OCI-M1 (cell line): ENCODE measurements at places on chromosomes 12 and 14.

GRCh38 chr12:828726-829395, 76.5 kb downstream of the WNK1 start:
- no peak for DNase-seq

DNA sequence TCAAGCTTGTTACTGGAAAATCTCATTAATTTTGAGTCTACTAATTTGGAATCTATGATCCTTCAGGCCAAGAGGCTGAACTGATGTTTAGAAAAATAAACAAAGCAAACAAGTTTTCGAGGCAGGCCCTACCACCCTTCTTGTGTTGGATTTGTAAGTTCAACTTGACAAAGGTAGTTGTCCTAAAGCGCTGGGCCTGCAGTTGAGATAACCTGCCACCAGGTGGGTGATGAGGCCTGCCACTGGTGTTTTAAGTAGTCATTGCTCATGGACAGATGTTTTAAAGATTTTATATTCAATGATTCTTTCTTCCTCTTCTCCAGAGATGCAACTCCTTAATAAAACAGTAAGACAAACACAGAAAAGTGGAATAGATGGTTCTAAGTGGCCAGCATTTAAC, 19.4 kb downstream of the ACVRL1 start:
- peak; percentile 77 for DNase-seq

GRCh38 chr14:64736271-64737169, 32.3 kb downstream of the PLEKHG3 start:
- no peak for DNase-seq

DNA sequence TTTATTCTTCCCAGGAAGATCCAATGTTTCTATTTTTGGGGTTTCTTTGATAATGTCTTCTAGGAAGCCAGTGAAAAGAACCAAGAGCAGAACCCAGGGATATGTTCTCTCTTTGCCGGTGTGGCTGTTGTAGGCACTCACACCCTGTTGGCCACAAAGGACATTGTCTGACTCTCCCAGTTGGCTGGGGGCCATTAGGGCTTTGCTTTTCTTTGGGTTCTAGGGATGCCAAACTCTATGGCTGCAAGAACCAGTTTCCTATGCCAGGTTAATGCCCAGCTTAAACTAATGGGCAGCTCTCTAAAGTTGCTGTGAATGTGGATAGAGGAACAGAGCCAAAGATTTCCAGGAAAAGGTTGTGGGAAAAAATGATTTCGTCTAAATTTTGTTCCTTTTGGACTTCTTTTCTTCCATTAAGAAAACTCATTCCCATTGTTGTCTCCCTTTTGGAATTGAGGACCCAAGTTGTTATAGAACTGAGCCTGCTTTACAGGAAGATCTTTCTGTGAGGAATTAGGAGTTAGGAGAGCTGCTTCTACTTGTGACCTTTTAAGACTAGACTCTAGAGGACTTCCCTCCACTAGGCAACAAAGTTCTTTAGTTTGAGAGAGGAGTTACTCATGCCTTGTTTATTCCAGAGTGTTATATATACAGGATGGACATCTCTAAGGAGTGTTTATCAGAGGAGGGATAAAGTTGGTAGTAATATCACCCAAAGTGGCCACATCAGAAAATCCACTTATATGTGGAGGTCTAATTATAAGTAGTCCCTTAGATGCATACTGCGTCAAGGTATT, 13.1 kb downstream of the COPZ1 start:
- peak; percentile 56 for DNase-seq

- DNase-seq, result no peak
These were observed 16.1 kb downstream of the BIN2 start for GRCh38 chr12:51307655-51308593.

DNA sequence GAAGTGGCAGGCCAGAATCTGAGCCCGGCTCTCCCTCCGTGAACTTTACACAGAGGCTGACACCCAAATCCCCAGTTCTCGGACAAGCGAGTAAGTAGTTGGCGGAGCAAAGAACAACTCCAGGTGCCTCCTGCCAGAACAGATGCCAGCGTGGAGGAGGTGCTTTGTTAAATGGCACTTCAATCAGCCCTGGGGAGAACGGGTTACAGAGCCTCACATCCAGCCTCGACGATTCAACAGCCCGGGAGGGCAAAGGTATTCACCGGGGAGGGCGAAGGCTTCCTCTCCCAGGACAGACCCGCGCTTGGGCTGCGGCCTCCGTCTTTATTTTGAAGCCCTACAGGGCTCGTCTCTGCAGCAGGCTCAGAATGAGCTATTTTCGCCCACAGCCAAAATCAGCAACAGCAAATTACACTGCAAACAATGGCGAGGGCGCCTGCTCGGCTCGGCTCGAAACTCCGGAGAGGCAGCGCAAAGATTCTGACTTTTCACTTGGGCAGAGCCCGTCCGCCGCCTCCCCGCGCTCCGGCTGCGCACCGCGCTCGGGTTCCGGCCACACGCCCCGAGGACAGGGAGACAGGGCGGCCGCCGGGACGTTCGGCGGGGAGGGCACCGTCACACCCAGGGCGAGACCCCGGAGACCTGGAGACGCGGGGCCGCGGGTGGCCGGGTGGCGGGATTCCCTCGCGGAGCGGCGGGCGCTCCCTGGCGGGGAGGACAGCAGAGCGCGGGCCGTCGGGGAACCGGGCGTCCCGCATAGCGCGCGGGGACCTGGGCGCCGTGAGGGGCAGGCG, 811 bp downstream of the TMCC3 start:
- no peak for DNase-seq

DNA sequence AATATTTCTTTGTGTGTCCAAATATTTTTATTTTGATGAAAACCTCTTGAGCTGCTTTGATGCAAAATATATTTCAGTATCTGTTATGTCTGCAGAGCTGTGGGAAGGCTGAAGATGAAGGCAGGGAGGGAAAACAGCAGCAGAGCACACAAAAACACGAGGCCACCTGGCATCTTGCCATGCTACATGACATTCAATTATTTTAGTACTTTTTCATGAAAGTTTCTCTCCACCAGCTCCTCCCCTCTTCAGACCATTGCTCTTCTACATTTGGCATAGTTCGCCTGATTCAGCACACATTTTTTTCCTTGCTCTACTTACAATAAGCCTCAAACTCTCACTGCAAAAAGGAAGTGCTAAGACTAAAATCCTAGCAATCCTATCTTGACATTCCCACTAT, 4.6 kb upstream of the ALX1 start:
- DNase-seq, result peak; percentile 90

- DNase-seq, result no peak
These were observed 116.0 kb downstream of the CACNA1C start for GRCh38 chr12:2168808-2169207.

DNA sequence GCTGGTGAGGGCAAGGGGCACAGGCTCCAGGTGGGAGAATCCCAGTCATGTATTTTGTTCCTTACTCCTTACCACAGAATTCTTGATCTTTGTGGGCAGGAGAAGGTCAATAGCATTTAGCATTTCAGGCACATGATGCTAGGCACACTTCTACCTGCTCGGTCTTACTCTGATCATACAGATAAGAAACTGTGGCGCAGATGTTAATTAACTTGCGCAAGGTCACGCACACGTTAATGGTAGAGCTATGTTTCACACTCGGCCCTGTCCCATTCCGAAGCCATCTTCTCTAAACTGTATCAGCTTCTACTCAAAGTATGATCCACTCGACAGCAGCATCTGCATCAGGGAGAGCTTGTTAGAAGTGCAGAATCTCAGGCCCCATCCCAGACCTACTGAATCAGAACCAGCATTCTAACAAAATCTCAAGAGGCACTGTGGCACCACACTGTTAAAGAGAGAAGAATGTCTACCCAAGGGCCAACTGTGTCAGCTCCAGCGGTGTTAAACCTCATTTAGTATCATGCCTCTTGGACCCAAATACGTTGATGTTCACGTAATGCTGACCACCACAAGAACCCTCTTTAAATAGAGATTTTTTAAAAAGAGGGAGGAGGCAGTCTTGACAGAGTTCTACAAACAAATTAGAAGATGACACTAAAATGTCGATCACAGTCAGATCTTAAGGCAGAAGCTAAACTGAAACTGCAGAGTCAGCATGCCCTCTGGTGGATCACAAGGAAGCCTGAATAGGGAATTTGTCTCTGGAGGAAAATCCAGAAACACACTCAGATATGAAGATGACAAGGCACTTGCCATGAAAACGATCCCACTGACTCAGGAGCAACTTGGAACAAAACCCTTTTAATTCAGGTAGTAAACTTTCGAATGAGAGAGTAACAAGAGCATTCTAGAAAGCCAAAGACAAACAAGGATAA, 7.3 kb downstream of the STXBP6 start:
- DNase-seq, result peak; percentile 70

DNA sequence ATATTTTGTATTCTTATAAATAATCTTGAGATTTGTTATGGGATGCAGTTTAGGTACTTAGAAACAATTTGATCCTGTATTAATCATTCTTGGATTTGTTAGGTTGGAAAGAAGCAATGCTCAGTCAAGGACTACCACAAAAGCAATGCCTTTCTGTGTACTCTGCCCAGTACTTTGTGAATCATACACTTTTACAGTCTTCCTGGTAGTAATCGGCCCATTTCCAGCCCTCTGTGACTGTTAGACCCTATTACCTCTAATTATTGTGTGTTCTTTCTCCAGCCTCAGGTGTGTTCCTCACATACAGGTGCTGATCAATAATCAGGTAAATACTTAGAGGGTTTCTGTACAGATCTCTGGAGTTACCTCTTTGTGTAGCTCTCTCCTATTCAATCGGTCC, 609.0 kb downstream of the KCNH5 start:
- no peak for DNase-seq

GRCh38 chr12:72578327-72578726, 306.2 kb downstream of the TRHDE start:
- DNase-seq, result peak; percentile 88

GRCh38 chr12:131766382-131767107, 55.7 kb downstream of the SFSWAP start:
- DNase-seq, result no peak

DNA sequence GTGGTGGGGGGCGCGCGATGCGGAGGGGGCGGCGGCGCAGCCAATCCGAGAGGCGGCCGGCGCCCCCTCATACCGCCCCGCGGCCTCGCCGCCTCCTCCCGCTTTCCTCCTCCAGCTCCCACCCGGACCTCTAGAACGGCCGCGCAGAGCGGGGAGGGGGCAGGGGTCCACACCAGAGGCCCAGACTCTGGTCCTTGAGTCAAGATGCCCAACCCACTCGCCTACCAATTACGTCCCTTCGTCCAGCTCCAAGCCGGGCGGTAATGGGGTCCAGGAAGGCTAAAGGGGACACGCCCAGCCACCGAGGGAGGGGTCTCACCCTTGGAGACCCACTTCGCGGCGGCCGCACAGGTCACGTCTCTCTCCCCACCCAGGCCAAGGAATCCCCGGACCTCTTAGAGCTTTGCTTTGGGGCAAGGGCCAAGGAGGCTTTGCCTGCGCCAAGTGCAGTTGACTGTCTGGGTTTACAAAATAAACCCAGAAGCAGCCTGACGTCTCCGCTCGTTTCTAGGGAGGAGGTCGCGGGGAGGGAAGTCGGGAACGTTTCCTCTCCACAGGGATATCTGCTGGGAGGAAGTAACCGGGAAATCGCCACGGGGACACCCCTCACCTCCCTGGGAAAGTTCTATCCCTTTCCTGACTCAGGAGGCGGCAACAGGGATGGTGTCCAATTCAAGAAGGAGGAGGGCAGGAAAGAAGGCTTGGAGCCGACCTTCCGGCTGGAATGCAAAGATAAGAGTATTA, 394 bp upstream of the AMIGO2 start:
- peak; percentile 78 for DNase-seq

DNA sequence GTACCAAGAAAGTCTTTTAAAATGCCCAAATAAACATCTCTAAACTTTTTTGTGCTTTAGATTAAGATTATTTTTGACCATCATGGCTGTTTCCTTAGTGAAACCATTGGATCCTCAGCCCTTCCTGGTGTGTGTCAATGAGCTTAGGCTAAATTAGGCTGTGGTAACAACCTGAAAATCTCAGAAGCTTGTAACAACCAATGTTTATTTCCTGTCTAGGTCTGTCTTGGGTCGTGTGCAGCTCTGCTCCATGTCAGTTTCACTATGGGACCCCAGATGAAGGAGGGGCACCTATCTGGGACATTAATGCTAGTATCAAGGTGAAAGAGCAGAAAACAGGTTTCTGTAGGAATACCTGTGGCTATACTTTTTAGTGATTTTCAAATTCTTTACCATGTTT, 49.9 kb downstream of the KCNMB4 start:
- DNase-seq, result no peak

GRCh38 chr14:71076462-71077092, 169.3 kb downstream of the PCNX1 start:
- DNase-seq, result no peak

- DNase-seq, result no peak
These were observed 5.4 kb upstream of the AMHR2 start for GRCh38 chr12:53418221-53418620.

- DNase-seq, result no peak
These were observed 43.9 kb downstream of the GUCY2C start for GRCh38 chr12:14652483-14652882.

- DNase-seq, result no peak
These were observed 48.5 kb downstream of the MDM2 start for GRCh38 chr12:68856510-68856909.

- peak; percentile 26 for DNase-seq
These were observed 192.6 kb upstream of the CCDC196 start for GRCh38 chr14:66293533-66294105.

- DNase-seq, result no peak
These were observed 15.8 kb downstream of the CD9 start for GRCh38 chr12:6215932-6216494.

- DNase-seq, result no peak
These were observed 130.5 kb downstream of the KIF26A start for GRCh38 chr14:104268725-104269436.

GRCh38 chr12:62128175-62128975, 131.8 kb upstream of the USP15 start:
- no peak for DNase-seq

DNA sequence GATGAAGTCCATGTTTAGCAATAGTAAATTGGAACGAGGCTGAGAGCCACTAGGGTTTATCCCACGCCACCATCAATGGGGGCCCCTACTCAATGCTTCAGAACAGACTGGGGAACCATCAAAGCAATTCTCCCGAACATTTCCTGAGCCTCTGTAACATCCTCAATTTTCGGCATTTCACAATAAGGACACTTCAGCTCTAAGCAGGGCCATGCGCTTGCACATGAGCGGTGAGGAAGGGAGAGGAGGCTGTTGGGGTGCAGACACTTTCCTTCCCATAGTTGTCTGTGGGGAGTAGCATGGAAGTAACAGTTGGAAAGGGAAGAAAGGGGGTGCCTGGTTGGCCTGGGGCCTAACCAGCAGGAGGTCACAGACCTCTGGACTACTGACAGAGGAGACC, 129.9 kb upstream of the PRMT8 start:
- DNase-seq, result no peak

GRCh38 chr12:107449891-107450290, 235.7 kb upstream of the PWP1 start:
- no peak for DNase-seq

- peak; percentile 58 for DNase-seq
These were observed 172.3 kb downstream of the DUSP6 start for GRCh38 chr12:89179983-89180382.
